ENCODE measurements at places on chromosomes 1 and 21.

- DNase-seq = no peak
Measured at GRCh38 chr1:228089519-228090380, 7.2 kb downstream of the ARF1 start.

GRCh38 chr1:87335175-87335884, 6.7 kb downstream of the LMO4 start:
- no peak for DNase-seq

DNA sequence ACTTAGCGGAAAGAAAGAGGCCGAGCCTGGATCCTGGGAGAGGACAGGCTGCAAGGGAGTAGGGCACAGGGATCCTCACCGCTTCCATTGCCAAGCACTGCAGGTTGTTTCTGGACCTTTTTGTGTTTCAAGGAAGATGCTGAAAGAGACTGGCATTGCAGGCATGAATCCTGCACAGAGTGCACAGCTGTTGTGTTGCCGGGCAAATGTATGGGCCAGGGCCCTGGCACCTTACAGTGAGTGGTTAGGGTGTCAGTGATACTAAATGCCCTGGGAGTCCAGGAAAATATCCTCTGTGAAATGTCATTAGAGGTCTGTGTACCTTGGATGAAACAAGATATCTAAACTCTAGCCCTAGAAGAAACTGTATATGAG, 145.5 kb upstream of the FGGY start:
- DNase-seq = no peak

GRCh38 chr1:12358499-12358898, 128.7 kb downstream of the VPS13D start:
- no peak for DNase-seq

DNA sequence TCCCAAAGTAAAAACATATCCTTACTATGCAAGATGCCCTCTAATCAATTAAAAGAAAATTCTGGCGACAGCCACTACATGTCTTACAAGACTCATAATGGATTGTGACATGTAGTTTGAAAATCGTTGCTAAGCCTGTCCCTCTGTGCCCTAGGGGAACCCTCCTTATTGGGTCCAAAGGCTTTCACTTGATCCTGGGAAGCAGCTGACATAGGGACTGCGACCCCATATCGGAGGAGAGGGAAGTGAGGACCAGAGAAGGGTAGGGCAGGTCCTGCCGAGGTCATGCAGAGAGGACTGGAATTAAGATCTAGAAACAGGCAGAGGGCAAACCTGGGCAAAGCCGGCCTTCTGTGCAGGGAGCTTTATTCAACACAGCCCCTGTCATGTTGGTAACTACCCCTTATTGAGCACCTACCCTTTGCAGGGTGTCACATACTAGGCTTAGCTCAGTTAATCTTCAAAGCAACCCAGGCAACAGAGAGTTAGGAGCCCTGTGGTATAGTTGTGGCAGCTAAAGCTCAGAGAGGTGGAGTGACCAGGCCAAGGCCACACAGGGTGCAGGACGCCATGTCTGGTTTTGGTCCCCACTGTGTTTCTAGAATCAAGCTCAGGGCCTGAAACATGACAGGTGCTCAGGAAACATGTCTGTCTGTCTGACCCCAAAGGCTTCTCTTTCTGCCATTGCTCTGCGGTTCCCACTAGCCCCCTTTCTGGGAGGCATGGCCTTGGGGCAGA, 18.4 kb upstream of the IFNLR1 start:
- no peak for DNase-seq

GRCh38 chr1:9069326-9070100, at the start of gene SLC2A5:
SLC2A5 (minus strand) TSS chr1:9069635; CDS start chr1:9069536, 99 bp downstream.
- DNase-seq = no peak

GRCh38 chr1:167430134-167430848, 88.0 kb downstream of the CD247 start:
- DNase-seq = no peak

GRCh38 chr1:30998887-30999286, 66.6 kb downstream of the PUM1 start:
- DNase-seq = no peak

- DNase-seq = peak; percentile 48
Measured at GRCh38 chr1:202957733-202958543, at the start of gene ADIPOR1. ADIPOR1 (minus strand) TSS chr1:202958312; CDS start chr1:202951070, 7,242 bp downstream.

DNA sequence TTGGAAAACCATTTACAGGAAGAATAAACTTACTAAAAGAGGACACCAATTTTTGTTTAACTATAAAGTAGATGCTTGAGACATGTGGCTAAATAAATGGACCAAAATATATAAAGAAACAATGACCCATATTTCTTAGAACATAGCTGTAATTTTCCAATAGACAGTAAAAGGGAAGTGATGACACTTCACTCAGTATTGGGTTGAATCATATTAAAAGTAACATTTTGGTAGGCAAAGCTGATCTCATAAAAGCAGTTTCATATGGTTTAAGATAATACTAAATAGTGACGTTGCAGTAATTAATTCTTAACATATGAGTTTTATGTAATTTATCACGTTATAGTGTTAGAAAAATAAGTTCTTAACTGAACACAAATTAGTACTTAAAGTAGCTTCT, 308.9 kb upstream of the RUNX1 start:
- DNase-seq = no peak

DNA sequence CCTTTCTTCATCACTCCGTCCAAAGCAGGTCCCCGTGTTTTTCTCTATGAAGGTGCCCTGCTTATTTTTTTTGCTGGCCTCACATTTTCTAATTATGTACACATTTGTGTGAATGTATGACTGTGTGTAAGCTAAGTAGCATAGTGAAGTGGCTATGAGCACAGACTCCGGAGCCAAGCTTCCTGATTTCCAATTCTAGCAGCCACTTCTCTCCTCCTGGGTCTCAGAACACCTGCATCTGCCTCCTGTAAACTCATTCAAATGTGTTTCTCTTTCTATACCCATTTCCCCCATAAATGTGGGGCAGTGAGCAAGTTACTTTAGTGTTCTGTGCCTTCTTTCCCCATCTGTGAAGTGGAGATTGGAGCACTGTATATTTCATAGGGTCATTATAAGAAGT, 2.1 kb downstream of the SLAMF6 start:
- no peak for DNase-seq

- no peak for DNase-seq
Measured at GRCh38 chr1:150005606-150006005, 4.9 kb downstream of the OTUD7B start.

- no peak for DNase-seq
Measured at GRCh38 chr1:33654267-33654834, 181.9 kb downstream of the ZSCAN20 start.

DNA sequence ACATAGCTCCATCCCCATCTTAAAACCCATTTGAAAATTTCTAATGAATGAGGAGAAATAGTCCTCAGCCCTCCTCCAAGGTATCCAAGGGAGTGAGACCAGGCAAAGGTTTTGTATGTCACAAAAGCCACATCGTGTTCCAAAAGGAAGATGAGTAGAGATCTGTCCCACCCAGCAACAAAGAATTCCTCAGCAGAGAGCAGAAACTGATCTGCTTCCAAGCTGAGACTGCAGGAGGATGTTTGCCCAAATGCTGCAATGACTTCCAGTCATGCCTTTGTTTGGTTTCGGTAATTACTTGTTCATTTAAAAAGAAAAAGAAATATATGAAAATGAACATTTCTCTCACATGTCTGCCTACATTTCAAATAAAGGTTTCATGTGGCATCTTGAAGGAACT, 186.9 kb downstream of the SETD4 start:
- no peak for DNase-seq

DNA sequence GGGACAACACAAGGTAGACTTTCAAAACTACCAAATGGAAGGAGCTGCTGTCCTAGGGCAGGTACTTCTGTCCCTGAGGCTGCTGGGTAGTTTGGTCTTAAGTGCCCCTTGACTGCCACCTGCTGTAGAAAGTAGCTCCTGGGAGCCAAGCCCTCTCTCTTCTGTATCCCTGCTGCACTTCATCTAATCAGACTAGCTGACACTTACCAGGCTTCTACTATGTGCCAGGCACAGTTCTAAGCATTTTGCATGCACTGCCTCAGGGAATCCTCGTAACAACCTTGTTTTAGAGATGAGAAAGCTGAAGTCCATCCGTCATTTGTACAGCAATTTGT, 15.9 kb upstream of the SRSF4 start:
- no peak for DNase-seq

- no peak for DNase-seq
Measured at GRCh38 chr1:75292013-75292412, 157.8 kb downstream of the LHX8 start.

- no peak for DNase-seq
Measured at GRCh38 chr1:93350322-93350721, 4.6 kb downstream of the DR1 start.

DNA sequence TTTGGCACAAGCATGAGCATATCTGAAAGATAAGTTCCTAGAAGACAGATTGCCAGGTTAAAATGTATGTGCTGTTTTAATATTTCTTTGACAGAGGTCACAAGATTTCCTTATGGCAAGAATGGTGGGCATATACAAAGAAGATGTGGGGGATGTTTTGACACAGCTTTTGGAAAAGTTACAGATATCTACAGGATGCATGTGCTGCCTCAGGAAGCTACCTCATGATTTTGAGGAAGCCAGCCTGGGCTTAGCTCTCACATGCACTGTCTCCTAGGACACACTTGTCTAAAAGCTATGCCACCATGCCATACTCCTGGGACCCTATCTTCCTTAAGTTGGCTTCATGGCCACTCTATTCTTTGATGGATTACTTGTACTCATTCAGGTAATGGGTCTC, 99.9 kb downstream of the C1orf94 start:
- DNase-seq = no peak

GRCh38 chr1:165444897-165445370, at the start of gene RXRG:
RXRG (minus strand) TSS chr1:165445126; CDS start chr1:165444893, 233 bp downstream.
- DNase-seq = no peak

- DNase-seq = no peak
Measured at GRCh38 chr1:77399250-77400086, 117.6 kb downstream of the AK5 start.

- no peak for DNase-seq
Measured at GRCh38 chr1:239856924-239857323, 234.8 kb upstream of the FMN2 start.

DNA sequence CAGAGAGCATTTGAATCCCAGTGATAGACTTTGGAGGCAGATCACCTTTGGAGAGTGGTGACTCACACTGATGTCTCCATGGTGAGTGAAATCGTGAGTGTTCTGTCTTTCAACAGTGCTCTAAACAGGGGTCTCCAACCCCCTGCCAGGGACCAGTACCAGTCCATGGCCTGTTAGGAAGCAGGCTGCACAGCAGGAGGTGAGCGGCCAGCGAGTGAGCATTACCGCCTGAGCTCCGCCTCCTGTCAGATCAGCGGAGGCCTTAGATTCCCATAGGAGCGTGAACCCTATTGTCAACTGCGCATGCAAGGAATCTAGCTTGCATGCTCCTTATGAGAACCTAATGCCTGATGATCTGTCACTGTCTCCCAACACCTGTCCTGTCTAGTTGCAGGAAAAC, 61.8 kb upstream of the B3GALNT2 start:
- DNase-seq = no peak

Data from NCI-H187 treated with DMSO at 0.1 percent for 48 hours (cell line).